Left renal pelvis (tissue), 4 donors: ENCODE measurements at places on chromosomes 16 and 17.

DNA sequence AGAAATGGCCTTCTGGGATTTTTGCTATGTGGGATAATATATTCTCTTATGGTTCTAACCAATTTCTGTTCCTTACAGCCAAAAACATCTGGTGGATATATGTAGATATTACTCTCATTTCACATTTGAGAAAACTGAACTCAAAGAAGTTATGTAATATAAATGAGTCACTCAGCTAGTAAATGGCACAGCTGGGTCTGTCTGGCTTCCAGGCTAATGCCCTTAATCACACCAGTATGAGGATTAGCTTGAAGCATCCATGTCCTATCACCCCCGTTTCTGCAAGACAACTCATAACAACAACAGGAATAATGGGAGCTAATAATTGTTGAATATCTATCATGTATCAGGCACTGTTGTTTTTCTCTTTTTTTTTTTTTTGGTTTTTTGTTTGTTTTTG is 34.4 kb upstream of the USP7 start:
- DNase-seq: no peak

GRCh38 chr17:76700617-76701470 is 9.9 kb downstream of the MXRA7 start:
- DNase-seq: no peak

DNA sequence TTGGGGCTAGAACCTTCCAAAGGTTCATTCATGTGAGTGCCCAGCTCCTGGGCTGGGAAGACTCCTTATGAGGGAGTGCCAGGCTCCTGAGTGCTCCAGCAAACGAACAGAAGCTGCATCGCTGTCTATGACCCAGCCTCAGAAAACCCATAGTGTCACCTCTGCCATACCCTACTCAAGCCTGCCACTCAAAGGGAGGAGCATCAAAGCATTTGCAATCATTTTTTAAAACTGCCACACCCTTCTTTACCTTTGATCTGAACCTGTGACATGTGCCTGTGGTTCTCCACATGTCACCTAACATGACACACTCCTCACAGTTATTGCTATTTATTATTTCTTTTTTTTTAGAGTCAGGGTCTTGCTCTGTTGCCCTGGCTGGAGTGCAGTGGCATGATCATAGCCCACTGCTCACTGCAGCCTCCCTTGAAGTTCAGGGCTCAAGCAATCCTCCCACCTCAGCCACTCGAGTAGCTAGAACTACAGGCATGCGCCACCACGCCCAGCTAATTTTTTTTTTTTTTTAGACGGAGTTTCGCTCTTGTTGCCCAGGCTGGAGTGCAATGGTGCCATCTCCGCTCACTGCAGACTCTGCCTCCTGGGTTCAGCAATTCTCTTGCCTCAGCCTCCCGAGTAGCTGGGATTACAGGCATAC is 7.3 kb upstream of the KDM8 start:
- DNase-seq: no peak

DNA sequence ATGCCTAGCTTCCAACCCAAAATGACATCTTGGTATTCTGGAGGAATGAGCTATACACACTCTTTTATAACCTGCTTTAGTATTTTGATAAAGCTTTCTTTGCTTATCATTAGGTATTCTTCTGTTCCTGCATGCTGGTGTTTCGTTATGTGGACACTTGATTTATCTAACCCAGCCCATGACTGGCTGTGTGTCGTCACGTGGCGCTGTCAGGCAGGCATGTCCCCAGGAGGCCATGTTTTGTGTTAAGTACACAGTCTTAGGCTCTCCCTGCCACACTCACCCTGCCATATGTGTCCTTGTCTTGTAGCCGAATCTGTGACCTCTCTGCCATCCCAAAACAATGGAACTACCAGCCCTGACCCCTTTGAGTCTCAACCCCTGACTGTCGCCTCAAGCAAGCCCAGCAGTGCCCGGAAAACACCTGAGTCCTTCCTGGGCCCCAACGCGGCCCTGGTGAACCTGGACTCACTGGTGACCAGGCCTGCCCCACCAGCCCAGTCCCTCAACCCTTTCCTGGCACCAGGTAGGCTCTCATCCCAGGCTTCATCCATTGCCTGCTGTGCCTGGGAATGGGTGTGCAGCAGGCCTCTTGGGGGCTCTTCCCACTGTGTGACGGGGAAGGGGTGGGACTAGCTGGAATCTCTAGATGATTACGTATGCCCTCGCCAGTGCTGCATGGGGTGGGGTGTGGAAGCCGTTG is 30.8 kb downstream of the B9D1 start:
- DNase-seq: no peak

DNA sequence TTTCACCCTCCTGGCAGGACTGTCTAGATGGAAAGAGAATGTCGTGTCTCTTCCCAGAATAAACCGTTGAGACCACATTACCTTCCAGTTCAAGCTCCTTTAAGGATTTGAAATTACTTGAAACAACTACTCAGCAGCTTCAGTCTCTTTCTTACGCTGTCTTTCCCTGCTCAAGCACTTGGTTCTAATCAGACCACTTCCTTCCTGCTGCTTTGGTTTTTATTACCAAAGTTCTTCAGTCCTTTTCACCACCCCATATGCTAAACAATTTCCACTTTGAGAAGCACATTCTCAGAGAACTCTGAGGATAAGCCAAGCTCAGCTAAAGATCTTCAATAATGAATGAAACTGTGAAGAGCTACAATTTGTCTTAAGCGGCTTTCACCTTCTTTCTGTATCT is 105.4 kb downstream of the STX8 start:
- no peak for DNase-seq

GRCh38 chr16:1101573-1102332 is 5.7 kb upstream of the C1QTNF8 start:
- DNase-seq: no peak

GRCh38 chr17:57195785-57196460 is 60.4 kb upstream of the MSI2 start:
- DNase-seq: no peak

GRCh38 chr17:59892251-59892923 is 356 bp downstream of the TUBD1 start:
- no peak for DNase-seq

GRCh38 chr16:2180962-2181923 is 15.2 kb downstream of the CASKIN1 start:
- no peak for DNase-seq

DNA sequence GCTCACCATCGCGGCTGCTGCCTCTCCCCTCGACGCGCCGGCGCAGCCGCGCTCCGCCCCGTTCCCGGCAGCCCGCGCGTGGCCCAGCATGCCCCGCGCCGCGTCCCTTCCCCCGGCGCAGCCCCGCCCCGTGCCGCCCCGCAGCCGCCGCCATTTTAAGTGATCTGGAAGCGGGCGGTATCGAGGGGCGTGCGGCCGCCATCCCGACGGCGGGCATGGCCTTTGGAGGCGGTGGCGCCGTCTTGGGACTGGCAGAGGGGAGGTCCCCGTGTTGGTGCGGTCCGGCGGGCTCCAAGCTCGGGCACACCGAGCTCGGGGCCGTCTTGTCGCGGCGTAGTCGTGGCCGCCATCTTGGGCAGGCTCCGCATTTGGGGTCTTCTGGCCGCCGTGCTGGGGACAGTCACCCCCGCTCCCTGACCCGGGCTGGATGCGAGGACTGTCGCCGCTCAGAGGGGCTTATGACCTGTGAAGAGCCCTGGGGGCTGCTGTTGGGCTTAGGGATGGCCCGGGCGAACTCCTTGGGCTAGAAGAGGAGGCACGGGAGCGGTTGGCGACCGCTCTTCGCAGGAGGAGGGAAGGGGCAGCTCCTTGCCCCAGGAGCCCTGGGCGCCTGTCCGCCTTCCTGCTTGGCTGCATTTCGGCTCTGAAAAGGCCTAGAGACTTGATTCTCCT is at the start of gene ELOB:
Gene ELOB (minus strand): TSS at position 50 of the 672 bp plus-strand sequence. CDS start 41 bp downstream, at position 9.
- DNase-seq: peak; percentile 78

GRCh38 chr17:33603789-33604188 is 310.7 kb upstream of the ASIC2 start:
- no peak for DNase-seq

GRCh38 chr17:57440522-57441269 is 184.4 kb downstream of the MSI2 start:
- DNase-seq: peak; percentile 67

DNA sequence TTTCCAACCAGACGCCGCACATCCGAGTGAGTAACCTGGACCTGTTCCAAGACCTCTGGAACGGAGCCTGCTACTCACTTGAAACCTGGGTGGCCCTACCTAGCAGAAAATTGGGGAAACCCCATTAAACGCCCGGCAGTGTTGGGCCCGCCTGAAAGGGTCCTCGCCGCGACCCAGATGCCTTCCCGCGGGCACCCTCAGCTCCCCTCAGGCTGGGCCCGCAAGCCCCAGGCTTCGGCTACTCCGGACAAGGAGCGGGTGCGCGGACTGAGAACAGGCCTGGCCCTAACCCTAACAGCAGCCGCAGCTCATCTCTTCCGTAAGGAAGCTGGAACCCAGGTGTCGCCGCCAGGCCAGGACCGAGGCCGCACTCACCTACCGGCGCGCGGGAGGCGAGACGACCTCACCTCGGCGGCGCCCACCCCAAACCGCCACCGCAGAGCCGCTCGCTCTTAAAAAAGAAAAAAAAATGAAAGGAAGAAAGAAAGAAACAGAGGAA is 344 bp downstream of the PSME3IP1 start:
- DNase-seq: no peak

- DNase-seq: peak; percentile 10
Observed at GRCh38 chr17:73231395-73231794, 30.3 kb downstream of the CPSF4L start.

DNA sequence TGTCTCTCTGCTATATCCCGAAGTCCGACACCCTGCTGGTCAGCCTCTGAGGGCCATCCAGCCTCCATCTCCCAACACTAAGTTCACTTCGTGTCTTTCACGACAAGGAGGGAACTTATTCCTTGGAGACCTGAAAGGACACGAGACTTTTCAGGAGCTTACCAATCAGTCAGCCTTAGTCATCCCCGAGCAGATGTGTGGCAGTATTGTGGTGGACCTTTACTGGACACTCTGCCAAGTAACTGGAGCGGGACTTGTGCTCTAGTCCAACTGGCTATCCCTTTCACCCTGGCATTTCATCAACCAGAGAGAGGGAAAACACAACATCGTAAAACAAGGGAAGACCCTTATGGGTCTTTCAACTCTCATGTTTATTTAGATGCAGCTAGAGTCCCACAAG is 87.1 kb downstream of the EMP2 start:
- no peak for DNase-seq

DNA sequence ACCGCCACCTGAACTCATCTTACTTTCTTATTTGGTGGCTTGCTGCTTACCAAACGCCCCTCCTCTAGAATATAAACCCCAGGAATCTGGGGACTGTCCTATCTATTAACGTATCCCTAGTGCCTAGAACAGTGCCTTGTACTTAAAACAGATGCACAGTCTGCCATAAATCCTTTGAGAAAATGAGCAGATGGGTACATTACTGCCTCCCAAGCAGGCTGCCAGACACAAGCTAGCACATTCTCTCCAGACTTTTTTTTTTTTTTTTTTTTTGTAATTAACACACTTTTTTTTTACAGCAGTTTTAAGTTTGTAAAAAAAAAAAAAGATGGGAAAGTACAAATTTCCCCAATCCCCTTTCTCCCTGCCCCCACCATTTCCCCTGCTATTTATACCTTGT is 57.3 kb upstream of the RPL38 start:
- DNase-seq: no peak

DNA sequence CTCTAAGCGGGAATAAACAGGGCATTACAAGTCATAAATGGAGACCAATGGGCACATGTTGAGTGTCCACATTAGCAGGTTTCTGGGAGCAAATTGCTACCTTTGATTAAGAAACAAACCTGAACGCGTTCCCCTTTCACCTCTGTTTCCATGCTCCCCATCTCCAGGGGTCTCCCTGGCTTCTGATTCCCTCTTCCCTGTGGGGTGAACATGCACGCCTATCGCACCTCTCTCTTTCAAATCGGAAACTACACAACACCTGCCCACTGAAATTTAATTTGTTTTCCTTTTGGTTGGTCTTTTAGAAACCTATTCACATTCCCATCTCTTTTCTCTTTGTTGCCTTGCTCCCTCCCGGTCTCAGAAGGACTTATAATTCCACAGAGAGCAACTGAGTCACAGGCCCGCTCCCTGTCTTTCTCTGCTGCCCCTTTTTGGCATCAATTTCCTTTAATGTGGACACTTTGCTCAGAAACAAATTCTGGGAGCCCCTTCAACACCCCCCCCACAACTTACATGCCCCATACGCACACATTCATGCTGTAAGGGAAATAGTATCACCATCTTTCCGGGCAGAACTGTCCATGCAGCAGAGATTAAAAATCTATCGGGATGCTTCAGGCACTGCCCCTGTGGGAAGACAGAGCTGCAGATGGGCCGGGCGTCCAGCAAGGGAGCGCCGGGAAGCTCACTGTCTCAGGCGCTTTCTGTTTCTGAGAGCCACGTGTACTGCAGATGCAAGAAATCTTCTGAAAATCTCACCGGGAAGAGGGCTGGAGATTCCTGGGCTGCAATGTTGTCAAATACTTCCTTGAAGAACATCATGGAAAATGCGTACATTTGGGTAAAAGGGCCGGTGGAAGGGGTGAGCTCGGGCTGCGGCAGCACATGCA is 7.2 kb upstream of the FOXF1 start:
- DNase-seq: no peak

- DNase-seq: no peak
Observed at GRCh38 chr16:68909099-68909733, 65.9 kb downstream of the TANGO6 start.

DNA sequence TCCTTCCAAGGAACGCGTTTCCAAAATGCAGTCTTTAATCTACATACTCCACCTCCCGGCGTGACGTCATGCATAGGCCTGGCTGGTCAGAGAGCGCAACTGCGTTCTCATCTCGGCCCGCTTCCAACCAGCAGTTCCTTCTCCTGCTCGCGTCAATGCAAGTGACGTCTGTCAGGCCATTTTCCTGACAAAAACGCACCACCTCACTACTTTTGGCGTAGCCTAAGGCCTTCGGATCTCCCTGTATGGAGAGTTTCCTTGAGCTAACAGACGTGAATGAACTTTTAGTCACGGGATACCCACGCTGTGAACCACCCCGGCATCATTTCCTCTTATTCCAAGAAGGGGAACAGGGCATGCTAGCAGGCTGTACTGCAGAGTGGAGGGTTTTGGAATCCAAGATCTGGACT is 25.0 kb downstream of the TEX14 start:
- DNase-seq: peak; percentile 33

- no peak for DNase-seq
Observed at GRCh38 chr16:80602894-80603293, 62.1 kb downstream of the DYNLRB2 start.

DNA sequence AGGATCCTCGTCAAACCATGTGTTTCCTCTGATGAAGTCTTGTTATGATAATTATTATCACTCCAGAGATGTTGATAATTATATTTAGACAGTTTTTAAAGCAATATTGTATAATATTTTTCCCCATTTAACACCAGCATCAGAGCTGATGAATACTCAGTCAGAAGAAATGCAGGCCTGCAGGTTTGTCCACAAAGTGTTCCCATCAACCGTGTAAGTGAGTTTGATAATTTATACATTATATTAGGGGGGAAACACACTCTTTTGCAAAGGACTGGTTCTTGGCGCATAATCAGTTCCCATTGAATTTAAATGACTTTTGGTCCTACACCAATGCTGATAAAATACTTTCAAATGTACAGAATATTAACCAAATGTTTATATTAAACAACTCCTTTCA is 454.8 kb downstream of the TOX3 start:
- DNase-seq: no peak
